ENCODE measurements at places on chromosomes 5 and 9. TPM values are rescaled to one million over a fixed set of nuclear protein-coding genes. Genes with fewer than 3 reads are reported as not detected.
A peak's percentile ranks its signal among the peaks of the same experiment; 100 is the strongest.

GRCh38 chr5:1517838-1518237, 5.9 kb downstream of the LPCAT1 start:
- peak; percentile 45 for DNase-seq

DNA sequence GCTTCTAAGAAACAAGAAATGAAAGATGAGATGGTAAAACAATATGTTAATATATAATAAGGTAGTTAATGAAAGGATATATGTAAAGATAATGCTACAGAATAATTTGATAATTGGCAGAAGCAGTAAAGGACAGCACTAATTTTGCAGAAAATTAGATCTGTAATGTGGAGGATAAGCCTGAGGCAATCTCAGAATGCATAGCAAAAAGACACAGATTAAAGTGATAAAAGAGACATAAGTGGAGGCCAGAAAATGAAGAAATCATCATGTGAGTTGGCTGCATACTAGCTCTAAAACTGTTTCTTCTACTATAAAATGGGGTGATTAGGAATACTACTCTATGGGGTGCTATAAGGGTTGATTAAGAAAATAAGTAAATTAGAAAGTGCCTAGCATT, 225.9 kb downstream of the SEC61B start:
- DNase-seq: no peak

GRCh38 chr9:2152966-2153629, 138.0 kb downstream of the SMARCA2 start:
- no peak for DNase-seq

DNA sequence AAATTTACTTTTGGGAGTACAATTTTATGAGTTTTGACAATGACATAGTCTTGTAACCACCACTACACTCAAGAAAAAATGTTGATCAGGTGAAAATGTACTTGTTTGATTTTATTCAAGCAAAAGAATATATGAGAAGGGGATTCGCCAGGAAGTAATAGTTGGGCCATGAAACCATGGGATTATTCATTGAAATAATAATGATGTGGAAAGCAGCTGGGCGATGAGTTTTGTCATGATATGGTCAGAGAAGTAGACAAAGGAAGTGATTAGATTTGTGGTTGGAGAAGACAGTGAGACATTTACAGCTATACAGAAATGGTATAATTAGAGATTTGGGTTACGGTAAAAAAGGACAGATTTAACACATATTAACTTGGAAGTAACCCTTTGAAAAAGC, 11.2 kb downstream of the HMGCR start:
- DNase-seq: no peak

GRCh38 chr9:105232207-105232606, 12.2 kb upstream of the SLC44A1 start:
- DNase-seq: no peak

DNA sequence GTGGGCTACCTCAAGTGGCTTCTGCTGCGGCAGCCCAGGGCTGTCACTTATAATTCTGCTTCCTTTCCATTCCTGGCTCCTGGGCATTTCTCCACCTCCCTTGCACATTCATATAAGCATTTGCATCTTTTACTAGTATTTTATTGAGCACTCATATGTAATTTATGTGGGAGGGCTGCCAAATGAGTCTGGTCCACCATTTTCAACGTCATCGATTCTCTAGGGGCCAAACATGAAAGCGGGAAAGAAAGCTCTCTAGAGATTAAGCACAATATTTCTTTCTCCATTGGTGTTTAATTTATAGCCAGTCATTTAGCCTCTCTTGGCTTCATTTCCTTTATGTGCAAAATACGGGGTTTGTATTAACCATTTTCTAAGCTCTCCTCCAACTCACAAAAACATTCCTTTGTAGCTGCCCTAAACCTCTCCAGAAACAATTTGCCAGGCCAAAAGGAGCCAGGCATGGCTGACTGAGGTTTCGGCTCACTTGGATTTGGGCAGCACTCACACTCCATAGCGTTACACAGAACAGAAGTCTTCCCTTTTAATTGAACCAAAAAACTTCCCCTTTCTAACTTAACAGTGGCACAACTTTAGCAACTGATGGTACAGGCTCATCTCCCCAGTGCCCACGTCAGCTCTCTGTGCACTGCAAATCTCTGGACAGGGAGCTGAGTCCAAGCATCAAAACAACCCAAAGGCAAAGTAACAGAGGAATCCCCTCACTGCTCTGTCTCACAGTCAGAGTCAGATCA, 183.5 kb downstream of the ROR2 start:
- DNase-seq: no peak

- DNase-seq: no peak
Observed at GRCh38 chr5:150461231-150461630, 11.7 kb upstream of the RPS14 start.

- DNase-seq: no peak
Observed at GRCh38 chr5:113390224-113390623, 44.6 kb downstream of the TSSK1B start.

GRCh38 chr5:135973323-135974020, 18.7 kb upstream of the LECT2 start:
- peak; percentile 92 for DNase-seq

DNA sequence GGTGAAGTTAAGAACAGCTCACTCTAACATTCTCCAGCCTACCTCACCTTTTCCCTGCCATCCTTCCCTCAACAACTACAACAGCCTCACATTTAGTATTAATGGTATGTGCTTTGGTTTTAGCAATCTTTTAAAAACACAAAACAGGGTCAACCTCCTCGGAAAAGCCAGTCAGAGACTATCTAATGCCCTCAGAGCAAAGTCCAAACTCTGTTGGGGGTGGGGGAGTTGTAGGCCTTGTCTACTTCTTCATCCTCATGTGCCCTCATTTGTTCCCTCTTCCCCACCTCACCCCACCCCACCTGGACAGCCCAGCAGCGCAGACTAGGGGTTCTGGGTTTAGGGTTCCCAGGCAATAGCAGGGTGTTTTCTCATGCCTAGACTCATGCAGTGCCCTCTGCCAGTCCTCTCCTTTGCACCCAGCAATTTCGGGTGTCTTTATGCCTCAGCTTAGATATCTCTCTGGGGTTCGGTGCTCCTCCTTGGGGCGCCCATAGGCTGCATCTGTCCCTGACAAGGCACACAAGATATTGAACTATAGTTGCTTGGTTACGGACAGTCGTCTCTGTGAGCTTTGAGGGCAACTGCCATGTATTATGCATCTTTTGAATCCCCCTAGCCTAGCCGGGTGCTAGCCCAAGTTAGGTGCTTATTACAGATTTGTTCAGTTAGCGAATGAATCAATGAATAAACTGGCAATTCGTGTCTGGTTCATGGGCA, 762 bp upstream of the TCOF1 start:
- DNase-seq: no peak

DNA sequence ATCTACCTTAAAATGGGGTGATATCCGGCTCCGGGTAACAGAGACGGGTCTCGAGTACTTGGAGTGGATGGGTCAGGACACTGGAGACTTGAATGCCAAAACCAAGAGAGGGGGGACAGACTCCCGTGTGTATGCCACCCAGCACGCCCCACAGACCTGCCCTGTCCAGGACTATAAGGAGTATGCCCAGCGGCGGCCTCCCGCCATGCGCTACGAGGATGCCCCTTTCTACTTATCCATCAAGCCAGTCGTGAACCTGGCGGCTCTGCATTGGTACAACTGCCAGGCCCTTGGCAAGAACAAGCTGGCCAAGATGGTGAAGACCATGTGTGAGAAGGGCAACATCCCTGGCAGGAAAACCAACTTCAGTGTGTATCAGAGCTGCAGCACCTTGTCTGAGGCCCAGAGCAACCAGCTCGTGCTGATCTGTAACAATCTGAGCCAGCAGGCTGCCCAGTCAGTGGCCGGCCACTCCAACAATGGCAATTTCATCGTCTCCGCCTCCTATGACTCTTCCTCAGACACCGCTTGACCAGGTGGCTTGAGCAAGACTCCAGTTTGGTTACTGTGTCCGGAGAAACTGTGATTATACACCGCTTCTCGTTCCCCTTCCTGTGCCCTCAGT, 99.4 kb downstream of the INIP start:
- DNase-seq: no peak

DNA sequence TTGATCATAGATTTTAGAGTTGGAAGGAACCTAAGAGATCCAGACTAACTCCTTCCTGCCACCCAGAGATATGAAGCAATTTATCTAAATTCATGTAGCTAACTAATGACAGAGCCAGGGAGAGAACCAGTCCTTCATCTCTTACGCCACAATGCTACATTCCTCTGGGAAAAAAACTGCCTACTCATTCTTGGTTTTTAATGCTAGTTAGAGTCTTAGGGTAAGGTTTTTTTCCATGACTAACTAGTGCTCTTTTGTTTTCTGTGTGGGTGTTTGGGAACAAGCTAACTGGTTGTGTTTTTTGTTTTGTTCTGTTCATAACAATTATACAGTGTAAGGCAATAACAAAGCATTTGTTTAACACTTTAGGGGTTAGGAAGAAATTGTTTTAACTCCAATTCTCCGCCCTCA, 52.4 kb downstream of the SLC44A1 start:
- no peak for DNase-seq

DNA sequence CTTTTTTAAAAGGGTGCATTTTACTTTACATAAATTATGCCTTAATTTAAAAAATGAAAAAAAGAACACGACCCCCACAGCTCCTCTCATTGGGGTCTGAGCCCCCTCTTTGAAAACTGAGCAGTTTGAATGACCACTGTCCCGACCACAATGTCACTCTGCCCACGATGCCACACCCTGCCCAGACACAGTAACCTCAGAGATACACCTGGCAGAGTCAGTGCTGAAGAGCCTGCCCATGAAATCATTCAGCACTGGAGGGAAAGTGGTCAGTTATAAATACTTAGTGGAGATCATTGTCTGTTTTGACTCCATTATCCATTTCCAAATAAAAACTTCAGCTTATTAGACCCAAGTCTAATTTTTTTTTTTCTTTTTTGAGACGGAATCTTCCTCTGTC, 49.3 kb downstream of the DNAJC21 start:
- DNase-seq: no peak

DNA sequence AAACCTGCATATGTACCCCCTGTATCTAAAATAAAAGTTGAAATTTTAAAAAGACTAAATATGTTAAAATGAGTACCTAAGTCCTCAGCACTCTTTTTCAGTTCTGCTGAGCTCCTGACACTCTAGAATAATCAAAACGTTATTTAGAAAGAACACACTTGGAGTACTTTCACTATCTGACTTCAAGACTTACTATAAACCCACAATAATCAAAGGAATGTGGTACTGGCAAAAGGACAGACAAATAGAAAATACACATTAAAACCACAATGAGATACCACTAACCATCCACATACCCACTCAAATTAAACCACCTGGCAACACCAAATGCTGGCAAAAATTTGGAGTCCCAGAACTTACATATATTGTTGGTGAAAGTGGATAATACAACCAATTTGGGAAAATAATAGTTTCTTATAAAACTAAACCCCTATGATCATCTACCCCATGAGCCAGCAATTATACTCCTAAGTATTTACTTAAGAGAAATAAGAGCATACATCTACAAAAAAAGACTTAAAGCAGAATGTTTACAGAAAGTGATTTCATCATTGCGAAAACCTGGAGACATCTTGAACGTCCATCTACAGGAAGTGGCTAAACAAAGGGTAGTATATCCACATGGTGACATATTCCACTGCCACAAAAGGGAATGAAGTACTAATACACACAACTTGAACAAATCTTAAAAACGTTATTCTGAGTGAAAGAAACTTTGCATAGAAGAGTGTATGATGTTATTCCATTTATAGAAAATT, 12.8 kb upstream of the PRSS3 start:
- DNase-seq: no peak

- DNase-seq: no peak
Observed at GRCh38 chr9:91162784-91163443, 198.8 kb downstream of the AUH start.

GRCh38 chr5:3512361-3513095, 83.1 kb upstream of the IRX1 start:
- no peak for DNase-seq

DNA sequence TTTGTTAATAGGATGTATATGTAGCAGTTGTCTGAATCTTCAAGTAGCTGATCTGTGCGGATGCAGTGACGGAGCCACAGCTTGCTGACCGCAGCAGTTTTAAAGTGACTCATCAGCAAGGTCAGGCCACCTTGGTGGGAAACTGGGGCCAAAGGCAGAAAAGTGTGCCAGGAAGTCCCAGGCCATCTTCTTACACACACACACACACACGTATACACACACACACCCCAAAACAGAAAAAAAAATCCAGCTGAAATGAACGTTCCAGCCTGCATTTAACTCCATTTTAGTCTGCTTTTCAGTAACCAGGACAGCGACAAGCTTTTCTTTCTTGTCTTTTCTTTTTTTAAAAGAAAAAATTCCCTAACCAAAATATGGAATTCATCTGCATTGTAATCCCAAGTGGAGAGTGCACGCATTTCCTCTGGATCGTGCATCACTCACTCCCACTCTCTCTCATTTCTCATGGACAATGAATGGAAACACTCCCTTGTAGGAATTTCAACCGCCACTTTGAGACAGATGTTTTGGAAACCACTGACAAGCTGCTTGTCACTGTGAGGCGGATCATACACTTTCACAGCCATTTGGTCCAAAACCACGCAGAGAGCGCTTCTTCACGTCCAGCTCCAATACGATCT, 103.9 kb downstream of the LHFPL2 start:
- no peak for DNase-seq

- no peak for DNase-seq
Observed at GRCh38 chr9:128323791-128324190, 1.2 kb downstream of the COQ4 start.

Gene IRX1
- not detected for total RNA-seq

Gene MARCOL
- total RNA-seq: not detected

Gene TRIP13
- 1.0 TPM for total RNA-seq

Gene RFESD
- 1.6 TPM for total RNA-seq

Gene NUP155
- 7.6 TPM for total RNA-seq

Gene KIAA1191
- 51.9 TPM for total RNA-seq

Gene HRH2
- total RNA-seq: 0.23 TPM

Gene PCDHB2
- total RNA-seq: 0.08 TPM

Gene PCDHA12
- total RNA-seq: 0.08 TPM

Gene OSMR
- total RNA-seq: 4.4 TPM

Gene GARNL3
- 7.4 TPM for total RNA-seq

Gene SNCAIP
- 0.23 TPM for total RNA-seq

Gene SVEP1
- 1.7 TPM for total RNA-seq

Gene MACROH2A1
- total RNA-seq: 42.9 TPM

Data from left lobe of liver (tissue), 2 donors.